ENCODE measurements at places on chromosomes 2 and 18. TPM values are rescaled to one million over a fixed set of nuclear protein-coding genes. Genes with fewer than 3 reads are reported as not detected.

DNA sequence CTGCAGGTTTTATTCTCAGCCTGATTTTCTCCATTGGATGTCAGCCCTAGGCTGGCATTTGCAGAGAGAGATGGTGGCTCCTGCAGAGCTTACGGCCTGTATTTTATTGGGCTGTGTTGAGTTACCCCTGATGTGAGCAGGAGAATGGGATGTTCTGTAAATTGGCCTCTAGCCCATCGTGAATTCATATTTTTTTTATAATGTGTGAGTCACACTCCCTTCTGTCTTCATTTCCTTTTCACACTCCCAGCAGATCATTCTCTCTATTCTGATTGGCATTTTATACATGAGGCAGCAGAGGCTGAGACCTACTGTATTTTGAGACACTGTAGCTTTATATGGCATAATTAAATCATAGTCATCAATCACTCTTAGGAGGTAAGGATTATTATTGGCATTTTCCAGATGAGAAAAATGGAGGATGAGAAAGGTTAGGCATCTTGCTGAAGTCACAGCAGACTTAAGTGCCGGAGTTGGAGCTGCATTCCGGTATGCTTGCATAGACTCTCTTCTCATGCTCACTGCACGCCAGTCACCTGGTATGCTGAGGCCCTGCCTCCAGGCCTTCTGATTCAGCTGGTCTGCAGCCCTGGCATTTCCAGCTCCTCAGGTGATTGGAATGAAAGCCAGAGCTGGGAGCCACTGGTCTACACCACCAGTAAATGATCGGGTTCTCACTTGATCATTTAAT is 142.4 kb downstream of the NEDD4L start:
- no peak overlapping the region for H3K27ac ChIP-seq
- DNase-seq: no peak
- H3K36me3 ChIP-seq: no peaks in the 10 kb centered on the region
- no peaks in the 10 kb centered on the region for H3K4me1 ChIP-seq
- H3K27me3 ChIP-seq: no peaks in the 10 kb centered on the region

- H3K4me1 ChIP-seq: no peaks in the 10 kb centered on the region
- no peak overlapping the region for H3K4me3 ChIP-seq
- H3K27me3 ChIP-seq: peaks cover 3% of the 10 kb centered on the region
- H3K36me3 ChIP-seq: no peaks in the 10 kb centered on the region
- no peak for DNase-seq
Observed at GRCh38 chr18:51120809-51121596, 76.5 kb downstream of the MEX3C start.

DNA sequence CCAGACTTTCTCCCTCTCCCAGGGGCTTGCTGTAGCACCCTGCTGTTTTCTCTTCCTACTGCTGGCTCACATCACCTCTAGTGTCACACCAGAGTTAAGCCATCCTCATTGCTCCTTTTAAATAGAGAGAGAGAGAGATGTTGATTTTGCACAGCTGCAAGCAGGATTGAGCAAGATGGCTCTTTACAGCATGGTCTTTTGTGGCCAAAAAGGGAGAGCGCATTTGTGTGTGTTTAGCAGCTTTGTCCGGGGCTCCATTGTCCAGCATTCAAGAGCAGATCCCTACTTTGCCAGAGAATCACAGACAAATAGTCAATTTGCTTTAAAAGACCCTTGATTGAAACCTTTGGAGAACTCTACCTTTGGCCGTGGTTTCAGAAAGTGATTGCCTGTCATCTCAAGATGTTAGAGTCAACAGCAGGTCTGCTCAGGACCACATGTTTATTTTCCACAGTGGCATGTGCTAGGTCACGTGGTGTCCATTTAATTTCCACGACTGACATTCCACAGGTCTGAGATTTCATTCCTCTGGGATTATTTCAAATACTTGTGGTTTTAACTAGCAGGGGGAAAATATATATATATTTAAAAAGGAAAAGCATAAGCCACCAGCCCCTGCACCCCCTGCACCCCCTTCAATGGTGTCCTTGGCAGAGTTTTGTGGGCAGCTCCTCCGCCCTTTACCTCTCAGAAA is 359.9 kb upstream of the SLC14A2 start:
- H3K27ac ChIP-seq: no peak overlapping the region
- no peaks in the 10 kb centered on the region for H3K36me3 ChIP-seq
- DNase-seq: no peak
- H3K27me3 ChIP-seq: peaks cover 24% of the 10 kb centered on the region
- H3K4me1 ChIP-seq: no peaks in the 10 kb centered on the region

GRCh38 chr2:141534666-141535362 is 596.0 kb downstream of the LRP1B start:
- peaks cover 32% of the 10 kb centered on the region for H3K4me1 ChIP-seq
- H3K27me3 ChIP-seq: no peaks in the 10 kb centered on the region
- H3K4me3 ChIP-seq: peak overlapping the region; percentile 65
- DNase-seq: peak; percentile 33
- H3K36me3 ChIP-seq: no peaks in the 10 kb centered on the region

- peaks cover 10% of the 10 kb centered on the region for H3K27me3 ChIP-seq
- no peaks in the 10 kb centered on the region for H3K4me1 ChIP-seq
- no peak overlapping the region for H3K27ac ChIP-seq
- no peak for DNase-seq
Observed at GRCh38 chr2:159042115-159042850, 73.8 kb downstream of the TANC1 start.

GRCh38 chr18:26791676-26792075 is 73.8 kb downstream of the AQP4 start:
- no peak for DNase-seq
- H3K27ac ChIP-seq: no peak overlapping the region
- no peaks in the 10 kb centered on the region for H3K4me1 ChIP-seq
- H3K27me3 ChIP-seq: no peaks in the 10 kb centered on the region

GRCh38 chr2:241599615-241600014 is 37.3 kb downstream of the THAP4 start:
- peaks cover 9% of the 10 kb centered on the region for H3K36me3 ChIP-seq
- no peak for DNase-seq
- no peaks in the 10 kb centered on the region for H3K27me3 ChIP-seq
- H3K4me3 ChIP-seq: no peak overlapping the region
- H3K4me1 ChIP-seq: no peaks in the 10 kb centered on the region

KIF3C gene
- 0.48 TPM for polyA plus RNA-seq

GRCh38 chr2:112625474-112626114 is 20.1 kb upstream of the SLC20A1 start:
- DNase-seq: no peak
- no peaks in the 10 kb centered on the region for H3K4me1 ChIP-seq
- no peaks in the 10 kb centered on the region for H3K27me3 ChIP-seq
- H3K27ac ChIP-seq: no peak overlapping the region

GRCh38 chr2:238157506-238158017 is 1.2 kb upstream of the ERFE start:
- H3K4me3 ChIP-seq: peak overlapping the region; percentile 12
- H3K36me3 ChIP-seq: no peaks in the 10 kb centered on the region
- peaks cover 19% of the 10 kb centered on the region for H3K4me1 ChIP-seq
- peaks cover 8% of the 10 kb centered on the region for H3K27me3 ChIP-seq
- peak overlapping the region; percentile 36 for H3K27ac ChIP-seq
- no peak for DNase-seq

DNA sequence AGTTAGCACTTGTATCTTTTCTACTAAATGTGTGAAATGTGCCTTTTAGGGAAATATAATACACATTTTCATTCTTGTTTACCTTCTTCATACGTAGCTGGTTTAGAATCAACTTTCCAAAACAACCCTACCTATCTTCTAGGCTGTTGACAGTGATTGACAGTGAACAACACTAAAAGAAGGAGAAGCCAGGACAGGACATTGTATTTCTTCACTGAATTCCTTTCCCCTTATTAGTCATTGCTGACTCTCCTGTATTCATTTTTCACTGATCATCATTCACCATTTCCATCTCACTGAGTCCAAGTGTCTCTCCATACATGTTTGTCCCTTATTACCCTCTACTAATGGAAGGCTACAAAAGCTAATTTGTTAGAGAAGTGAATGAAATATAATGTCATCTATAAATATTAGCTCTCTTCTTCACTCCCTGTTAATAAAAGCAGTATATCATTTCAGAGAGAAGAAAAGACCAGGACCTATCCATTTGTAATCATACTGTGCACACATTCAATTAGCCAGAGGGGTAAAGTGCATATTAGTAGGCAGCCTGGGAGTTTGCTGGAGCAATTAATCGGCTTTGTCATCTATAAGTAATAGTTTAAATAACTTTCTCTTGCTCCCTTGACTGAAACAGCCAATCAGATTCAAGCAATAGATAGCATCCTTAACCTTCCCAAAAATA is 192.5 kb upstream of the FOSL2 start:
- H3K4me1 ChIP-seq: no peaks in the 10 kb centered on the region
- H3K36me3 ChIP-seq: peaks cover 32% of the 10 kb centered on the region
- no peak overlapping the region for H3K4me3 ChIP-seq
- H3K27me3 ChIP-seq: no peaks in the 10 kb centered on the region
- no peak for DNase-seq
- H3K27ac ChIP-seq: no peak overlapping the region

DNA sequence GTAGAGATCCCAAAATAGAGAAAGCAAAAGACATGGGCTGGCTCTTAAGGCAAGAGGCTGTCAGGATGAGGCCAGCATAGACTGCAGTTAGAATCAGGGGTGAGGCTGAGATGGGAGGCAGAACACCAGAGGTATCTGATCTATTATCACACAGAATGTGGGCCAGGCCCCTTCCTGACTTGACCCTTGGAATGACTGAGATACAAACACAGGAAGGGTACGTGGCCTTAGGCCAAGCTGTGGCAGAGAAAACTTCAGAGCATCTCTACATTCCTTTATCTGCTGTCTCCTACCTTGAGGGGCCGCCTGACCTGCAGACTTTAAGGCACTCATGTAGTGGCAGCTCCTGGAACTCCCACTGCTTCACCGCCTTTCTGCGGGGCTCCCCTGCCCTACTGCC is 28.4 kb downstream of the TMEM17 start:
- H3K27me3 ChIP-seq: peaks cover 23% of the 10 kb centered on the region
- peaks cover 25% of the 10 kb centered on the region for H3K4me1 ChIP-seq
- no peak for DNase-seq

DNA sequence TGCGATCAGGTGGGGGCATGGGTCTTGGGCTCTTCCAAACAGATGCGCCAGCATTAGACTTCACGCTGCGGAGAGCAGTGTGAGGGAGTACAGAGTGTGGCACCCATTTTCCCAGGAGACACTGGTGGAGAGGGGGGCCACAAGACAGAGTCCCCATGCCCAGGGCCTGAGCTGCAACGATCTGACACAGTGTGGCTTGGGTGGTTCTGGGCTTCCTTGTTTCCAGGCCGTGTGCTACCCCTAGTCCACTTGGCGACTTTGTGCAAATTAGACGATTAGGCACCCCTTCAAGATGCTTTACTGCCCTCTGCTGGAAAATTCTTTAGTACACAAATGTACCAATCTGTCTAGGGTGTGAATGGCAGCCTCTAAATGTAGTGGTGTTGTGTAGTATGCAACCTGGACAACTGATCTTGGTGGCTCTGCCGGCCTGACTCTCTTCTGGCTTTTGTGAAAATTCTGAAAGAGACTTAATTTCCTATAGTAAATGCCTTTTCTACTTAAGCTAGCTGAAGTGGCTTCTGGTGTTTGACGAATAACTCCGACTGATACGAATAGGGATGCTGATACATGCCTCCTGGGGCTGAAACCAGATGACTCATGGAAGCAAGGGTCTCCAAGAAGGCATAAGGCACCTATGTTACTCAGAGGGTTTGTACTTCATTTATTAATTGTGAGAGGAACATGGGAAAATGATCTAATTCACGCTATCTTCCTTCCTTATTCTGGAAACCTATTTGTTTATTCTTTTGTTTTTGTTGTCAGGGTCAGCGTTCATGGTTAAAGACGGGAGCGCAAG is 92.3 kb upstream of the SMAD2 start:
- peaks cover 31% of the 10 kb centered on the region for H3K27me3 ChIP-seq
- H3K4me3 ChIP-seq: no peak overlapping the region
- no peak overlapping the region for H3K27ac ChIP-seq
- DNase-seq: peak; percentile 29
- peaks cover 8% of the 10 kb centered on the region for H3K4me1 ChIP-seq

NEU2 gene
- polyA plus RNA-seq: not detected

SERPINB13 gene
- not detected for polyA plus RNA-seq

DNA sequence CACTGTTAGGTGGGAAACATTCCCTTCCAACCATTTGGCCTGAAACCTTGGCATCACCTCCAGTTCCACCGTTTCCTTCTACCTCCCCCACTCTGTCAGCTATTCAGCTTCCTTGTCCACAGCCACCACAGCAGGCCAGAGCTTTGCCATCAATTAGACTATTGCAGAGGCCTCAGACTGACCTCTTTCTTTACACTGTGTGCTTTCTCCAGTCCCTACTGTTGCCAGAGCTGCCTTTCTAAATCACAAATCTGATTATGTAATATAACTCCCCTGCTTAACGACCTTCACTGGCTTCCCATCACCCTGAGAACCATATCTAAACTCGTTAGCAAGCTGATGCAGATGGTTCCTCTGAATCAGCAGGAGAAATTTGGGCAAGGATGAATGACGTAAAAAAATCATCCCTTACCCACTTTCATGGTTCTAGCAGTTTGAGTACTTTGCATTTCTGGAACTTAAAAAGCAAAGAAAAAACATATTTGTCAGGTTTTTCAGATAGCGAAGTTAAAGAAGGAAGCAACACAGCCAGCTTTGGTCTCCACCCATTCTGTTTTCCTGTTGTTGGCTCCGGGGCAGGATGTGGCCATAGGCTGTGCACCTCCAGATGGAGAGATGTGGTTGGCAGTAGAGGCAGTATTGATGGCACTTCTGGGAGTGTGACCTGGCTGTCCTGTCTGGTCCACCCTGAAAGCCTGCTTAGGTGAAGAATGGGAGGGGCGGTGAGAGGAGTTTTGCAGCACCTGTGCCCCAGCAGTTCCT is 422.1 kb downstream of the PARD3B start:
- H3K36me3 ChIP-seq: no peaks in the 10 kb centered on the region
- H3K4me1 ChIP-seq: no peaks in the 10 kb centered on the region
- DNase-seq: no peak
- no peak overlapping the region for H3K4me3 ChIP-seq
- H3K27ac ChIP-seq: no peak overlapping the region
- H3K27me3 ChIP-seq: no peaks in the 10 kb centered on the region

- peaks cover 8% of the 10 kb centered on the region for H3K36me3 ChIP-seq
- peaks cover 87% of the 10 kb centered on the region for H3K4me1 ChIP-seq
- H3K27ac ChIP-seq: peak overlapping the region; percentile 48
- H3K4me3 ChIP-seq: peak overlapping the region; percentile 82
Observed at GRCh38 chr2:224930990-224931389, 111.3 kb downstream of the DOCK10 start.

DNA sequence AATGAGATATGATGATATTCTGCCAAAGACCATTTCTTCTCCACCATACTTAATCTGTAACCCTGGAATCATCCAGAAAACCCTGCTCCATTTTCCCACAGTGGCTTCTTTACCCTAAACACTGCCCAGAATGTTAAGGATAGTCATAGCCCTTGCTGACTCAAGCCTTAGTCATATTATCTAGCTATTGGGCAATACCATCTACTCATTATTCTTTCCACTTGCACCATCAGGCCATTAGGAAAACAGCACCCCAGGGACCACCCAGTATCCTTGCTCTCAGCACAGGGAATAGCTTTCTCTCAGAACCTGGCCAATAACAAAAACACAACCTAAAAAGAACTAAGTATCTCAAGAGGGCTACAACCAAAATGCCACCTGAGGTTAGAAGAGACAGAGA is 445.7 kb upstream of the SLC14A2 start:
- H3K4me1 ChIP-seq: peaks cover 11% of the 10 kb centered on the region
- H3K36me3 ChIP-seq: no peaks in the 10 kb centered on the region
- DNase-seq: no peak
- H3K27ac ChIP-seq: no peak overlapping the region
- no peaks in the 10 kb centered on the region for H3K27me3 ChIP-seq
- H3K4me3 ChIP-seq: no peak overlapping the region
